SK-N-SH (cell line): ENCODE measurements at places on chromosomes 11 and 22. TPM values are rescaled to one million over a fixed set of nuclear protein-coding genes. Genes with fewer than 3 reads are reported as not detected.

Gene PLEKHA7
- polyA plus RNA-seq = 0.08 and 0.12 TPM in 2 replicates

DNA sequence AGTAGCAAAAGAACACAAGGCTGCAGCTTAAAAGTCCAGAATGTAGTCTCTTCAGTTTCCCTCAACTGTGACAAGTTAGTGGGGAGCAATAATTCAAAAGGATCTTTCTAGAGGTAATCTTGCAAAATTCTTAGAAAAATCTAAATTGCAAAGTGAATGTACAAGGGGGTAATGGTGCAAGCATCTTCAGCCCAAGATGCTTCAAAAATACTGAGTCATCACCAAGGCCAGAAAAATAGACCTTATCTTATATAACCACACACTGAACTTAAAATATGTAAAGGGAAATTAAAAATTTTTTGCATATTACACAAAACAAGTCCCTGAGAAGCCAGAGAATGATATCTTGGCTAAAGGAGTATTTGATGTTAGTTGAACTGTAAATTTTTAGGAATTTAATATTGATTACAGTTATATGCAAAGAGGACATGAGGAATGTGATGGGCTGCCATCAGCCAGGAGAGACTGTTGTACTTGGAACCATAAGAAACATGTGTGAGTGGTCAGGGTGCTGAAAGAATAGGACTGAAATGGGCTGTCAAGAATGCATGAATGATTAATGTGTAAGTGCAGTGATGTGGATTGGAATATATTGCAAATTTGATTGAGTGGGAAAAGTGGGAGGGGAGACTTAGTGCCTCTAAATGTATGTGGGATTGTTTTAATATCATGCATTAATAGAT is 85.7 kb upstream of the LIN7C start:
- no peak for DNase-seq

DNA sequence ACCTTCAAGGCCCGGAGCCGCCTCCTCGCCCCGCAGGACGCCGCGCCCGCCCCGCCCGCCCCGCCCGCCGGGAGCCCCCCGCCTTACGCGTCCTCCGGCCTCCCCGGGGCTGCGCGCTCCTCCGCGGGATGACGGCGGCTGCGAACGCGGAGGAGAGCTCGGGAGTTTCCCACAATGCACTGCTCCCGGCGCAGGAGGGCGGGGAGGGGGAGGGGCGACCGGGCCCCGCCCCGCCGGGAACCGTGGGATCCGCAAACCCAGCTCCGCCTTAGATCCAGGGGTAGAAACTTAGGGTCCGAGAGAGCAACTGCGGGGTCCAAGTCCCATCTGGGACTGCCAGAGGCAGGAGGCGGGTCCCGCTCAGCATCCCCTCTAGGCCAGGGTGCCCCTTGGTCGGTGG is at the start of gene CEND1:
TSS of gene CEND1 (minus strand) at position 148 of the 400 bp plus-strand sequence. CDS start 1,514 bp downstream, outside the sequence.
- DNase-seq = peak; percentile 95

DNA sequence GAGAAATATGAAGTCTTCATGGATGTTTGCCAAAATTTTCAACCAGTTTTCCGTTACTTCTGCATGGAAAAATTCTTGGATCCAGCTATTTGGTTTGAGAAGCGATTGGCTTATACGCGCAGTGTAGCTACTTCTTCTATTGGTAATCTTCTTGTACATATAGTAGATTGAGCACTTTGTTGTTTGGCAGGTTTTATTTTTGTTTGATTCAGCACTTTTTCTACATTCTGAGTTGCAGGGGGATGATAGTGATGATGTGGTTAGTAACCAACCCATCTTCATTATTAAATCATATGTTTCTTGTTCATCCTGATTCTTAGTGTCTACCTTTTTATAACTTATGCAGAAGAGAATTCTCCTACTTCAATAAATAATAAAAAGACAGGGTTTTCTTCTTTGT is 121.6 kb downstream of the C11orf65 start:
- DNase-seq = no peak

GRCh38 chr11:118892964-118893363 is 9.3 kb downstream of the CXCR5 start:
- no peak for DNase-seq

DNA sequence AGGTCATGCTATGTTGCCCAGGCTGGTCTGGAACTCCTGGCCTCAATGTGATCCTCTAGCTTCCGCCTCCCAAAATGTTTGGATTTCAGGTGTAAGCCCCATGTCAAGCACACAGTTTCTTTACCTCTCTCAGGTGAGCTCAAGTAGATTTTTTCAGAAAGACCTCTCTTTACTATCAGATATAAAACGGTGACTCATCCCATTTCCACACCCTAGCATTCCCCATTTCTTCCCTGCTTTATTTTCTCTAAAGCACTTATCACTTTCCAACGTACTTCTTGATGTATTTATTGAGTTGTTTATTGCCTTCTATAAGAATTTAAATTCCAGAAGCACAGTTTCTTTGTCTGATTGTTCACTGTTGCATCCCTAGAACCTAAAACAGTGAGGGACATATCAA is 3.7 kb downstream of the TSG101 start:
- no peak for DNase-seq

DNA sequence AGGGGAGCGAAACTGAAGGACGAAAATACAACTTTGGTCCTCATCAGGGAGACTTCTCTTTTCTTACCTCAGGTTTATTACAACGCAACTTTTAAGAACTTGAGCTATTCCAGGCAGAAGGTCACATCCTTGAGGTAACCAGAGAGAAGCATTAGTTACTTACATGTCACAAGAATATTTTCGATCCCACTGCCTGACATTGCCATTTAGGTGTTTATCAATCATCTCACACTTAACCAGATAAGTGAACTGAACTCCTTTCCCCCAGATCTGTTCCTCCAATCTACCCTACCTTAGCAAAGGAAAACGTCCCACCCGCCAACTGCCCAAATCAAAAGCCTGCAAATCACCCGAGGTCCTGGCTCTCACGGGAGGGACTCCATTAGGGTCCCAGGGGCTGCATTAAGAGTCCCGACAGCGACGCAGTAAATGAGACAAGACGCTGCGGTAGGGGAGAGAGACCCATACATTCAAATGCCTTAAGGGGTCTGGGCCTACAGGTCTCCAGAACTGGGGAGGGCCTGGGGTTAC is 734 bp downstream of the ZNF280B start:
- DNase-seq = no peak

Gene CCDC87
- 0.06 and 0.21 TPM in 2 replicates for polyA plus RNA-seq

- no peak for DNase-seq
Observed at GRCh38 chr11:79414644-79415317, 26.0 kb downstream of the TENM4 start.

GRCh38 chr11:33615751-33616150 is 84.9 kb downstream of the C11orf91 start:
- DNase-seq = no peak

GRCh38 chr11:107669893-107670601 is 41.8 kb downstream of the SLN start:
- DNase-seq = no peak

DNA sequence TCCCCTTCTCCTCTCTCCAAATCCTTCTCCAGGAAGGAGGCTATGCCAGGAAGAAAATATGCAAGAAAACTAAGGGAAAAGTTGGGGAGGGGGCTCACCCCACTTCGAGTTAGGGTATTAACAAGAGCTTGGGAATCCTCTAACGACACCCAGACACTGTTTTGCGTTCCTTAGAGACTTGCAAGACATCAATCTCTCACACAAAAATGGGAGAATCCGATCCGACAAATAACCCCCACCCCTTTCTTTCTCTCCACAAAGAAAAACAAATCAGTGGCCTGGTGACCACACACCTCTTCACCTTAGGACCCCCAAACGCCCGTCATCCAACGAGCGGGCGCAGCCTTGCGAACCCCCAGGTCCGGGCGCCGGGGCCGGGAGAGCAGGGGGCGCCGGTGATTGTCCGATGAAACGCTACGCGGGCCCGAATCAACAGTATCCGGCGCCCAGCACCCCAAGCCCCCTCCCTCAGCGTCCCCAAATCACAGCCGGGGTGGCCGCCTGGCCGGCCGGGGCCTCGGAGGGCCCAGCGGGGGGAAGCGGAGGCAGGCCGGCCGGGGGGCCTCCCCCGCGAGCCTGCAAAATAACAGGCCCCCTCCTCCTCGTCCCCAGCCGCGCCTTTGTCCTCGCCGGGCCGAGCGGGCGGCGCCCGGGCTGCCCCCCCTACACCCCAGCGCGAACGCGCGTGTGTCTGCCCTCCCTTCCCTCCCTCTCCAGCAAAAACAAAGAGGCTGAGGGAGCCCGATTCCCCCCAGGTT is 690 bp downstream of the CSNK1E start:
- peak; percentile 79 for DNase-seq

Gene TBCEL
- 5.9 and 8.4 TPM in 2 replicates for polyA plus RNA-seq

- no peak for DNase-seq
Observed at GRCh38 chr11:104161751-104162450, 2.0 kb downstream of the PDGFD start.

GRCh38 chr11:269146-269890 is 8.9 kb upstream of the NLRP6 start:
- DNase-seq = no peak

DNA sequence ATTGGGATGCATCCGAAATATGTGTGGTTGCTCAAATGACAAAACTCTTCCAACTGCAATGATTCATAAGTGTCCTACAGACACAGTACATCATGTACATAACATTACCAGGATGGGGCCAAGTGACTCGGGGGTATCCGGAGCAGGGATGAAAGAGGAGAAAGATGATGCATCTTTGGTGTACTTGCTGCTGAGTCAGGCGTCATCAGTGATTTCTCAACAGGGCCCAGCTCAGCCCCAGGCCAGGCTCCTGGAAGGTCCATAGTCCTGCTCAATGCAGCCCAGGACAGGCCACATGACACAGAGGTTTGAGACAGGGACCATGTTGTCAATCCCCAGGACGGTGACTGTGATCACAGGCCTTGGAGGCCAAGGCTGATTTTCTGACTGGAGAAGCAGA is 59.3 kb downstream of the GGTLC2 start:
- no peak for DNase-seq

Gene SYT12
- polyA plus RNA-seq = 0.52 and 0.61 TPM in 2 replicates

GRCh38 chr11:71245601-71246391 is 6.6 kb downstream of the SHANK2 start:
- peak; percentile 7 for DNase-seq

GRCh38 chr22:50694099-50694605 is 21.5 kb downstream of the SHANK3 start:
- DNase-seq = no peak

- no peak for DNase-seq
Observed at GRCh38 chr11:102683277-102683676, 22.3 kb downstream of the MMP27 start.

DNA sequence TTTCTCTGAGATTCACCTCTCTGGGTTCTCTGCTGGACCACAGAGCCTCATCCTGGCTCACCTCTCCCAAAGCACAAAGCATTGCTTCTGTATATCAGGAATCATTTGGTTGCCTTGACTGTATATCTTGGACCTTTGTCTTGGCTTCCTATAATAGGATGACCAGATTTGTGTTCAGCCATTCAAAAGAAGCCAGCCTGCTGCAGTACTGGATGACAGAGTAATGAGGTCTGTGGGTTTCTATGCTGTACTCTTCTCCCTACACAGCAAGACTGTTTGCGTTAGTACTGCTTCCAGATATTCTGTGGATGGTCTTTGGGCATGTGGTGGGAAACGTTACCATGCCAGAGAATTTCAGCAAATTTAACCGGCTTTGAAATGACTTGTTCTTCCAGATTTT is 39.8 kb downstream of the ARFGAP2 start:
- no peak for DNase-seq

DNA sequence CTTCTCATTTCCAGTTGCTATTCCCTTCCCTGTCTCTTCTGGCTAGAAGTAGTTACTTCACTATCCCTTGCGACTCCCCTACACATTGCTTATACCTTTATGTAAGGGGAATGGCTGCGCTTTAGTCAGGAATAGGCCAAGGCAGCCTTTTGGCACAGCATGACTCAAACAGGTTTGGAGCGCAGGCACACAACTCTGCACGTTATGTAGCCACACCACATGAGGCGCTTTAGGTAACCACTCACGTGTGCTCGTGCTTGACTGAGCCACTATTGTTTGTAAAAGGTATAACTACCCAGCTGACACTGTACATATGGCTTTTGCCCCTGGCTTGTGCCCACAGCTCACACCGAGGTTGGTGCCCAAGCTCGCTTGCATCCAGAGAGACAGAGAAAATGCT is 46.7 kb upstream of the LIPT2 start:
- DNase-seq = no peak

DNA sequence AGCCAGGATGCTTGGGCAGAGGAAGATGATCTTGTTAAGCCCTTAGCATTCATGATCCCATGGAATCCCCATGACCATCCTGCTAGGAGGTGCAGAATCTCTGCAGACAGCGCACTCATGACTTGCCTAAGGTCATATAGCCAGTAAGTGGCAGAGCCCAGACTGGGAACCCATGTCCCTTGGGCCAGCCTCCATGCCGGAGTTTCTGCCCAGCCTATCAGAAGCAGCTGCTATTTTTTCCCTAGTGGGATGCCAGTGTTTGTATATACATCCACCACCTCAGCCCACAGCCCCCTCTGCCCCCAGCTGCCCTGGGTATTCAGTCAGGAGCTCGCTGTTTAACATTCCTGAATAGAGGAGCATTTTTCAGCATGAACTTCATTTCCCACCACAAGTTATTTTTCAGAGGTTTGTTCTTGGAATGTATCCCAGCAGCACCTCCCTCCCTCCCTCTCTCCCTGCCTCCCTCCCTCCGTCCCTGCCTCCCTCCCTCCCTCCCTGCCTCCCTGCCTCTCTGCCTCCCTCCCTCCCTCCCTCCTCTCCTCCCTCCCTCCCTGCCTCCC is 34.4 kb upstream of the SUSD2 start:
- DNase-seq = peak; percentile 75

GRCh38 chr11:74311352-74311926 is at the start of gene P4HA3:
Gene P4HA3 (minus strand): TSS chr11:74311640. CDS start chr11:74311611, 29 bp downstream.
- peak; percentile 92 for DNase-seq

Gene TCP11L1
- 12.7 and 15.1 TPM in 2 replicates for polyA plus RNA-seq

- no peak for DNase-seq
Observed at GRCh38 chr11:128868841-128869671, 2.0 kb upstream of the KCNJ1 start.

DNA sequence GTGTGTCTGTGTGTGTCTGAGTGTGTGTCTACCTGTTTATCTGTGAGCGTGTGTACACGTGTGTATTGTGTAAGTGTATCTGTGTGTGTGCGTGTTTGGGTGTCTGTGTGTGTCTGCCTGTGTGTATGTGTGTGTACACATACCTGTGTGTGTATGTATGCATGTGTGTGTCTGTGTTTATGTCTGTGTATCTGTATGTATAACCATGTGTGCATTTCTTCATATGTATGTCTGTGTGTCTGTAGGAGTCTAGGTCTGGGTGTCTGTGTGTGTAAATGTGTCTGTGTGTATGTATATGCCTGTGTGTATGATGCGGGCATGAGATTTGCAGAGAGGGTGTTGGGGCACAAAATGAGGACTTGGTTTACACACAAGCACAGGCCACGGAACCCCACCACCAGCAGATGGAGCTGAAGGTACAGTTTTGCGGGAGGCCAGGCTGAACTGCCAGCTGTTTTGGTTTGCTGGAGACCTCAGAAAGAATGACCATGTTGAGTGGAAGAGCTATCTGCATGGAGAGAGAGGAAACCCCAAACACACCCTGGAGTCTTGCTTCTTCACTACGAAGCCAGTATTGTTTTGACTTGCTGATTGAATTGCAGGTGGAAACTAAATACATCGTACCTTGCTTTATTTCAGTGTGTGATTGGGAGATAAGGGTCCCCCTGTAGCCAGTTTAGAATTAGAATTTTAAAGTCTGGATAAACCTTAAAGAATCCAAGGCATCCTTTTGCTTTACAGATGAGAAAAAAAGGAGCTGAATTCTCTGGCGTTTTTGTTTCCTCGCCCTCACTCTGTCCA is 497.2 kb downstream of the NTM start:
- DNase-seq = peak; percentile 70
